ENCODE measurements at places on chromosomes 12 and 14. TPM values are rescaled to one million over a fixed set of nuclear protein-coding genes. Genes with fewer than 3 reads are reported as not detected.

PTPRB gene
- total RNA-seq = 92.9 TPM

PRPH gene
- not detected for total RNA-seq

OVCH1 gene
- total RNA-seq = not detected

MMP17 gene
- total RNA-seq = 7.4 TPM

G2E3 gene
- total RNA-seq = 30.2 TPM

CIDEB gene
- 3.2 TPM for total RNA-seq

FOXG1 gene
- not detected for total RNA-seq

FKBP3 gene
- 52.1 TPM for total RNA-seq

OTX2 gene
- total RNA-seq = not detected

RPS29 gene
- total RNA-seq = 4,560 TPM

DBX2 gene
- not detected for total RNA-seq

Data from epithelial cell of umbilical artery (primary cell).